ENCODE measurements at places on chromosomes 2 and 18. TPM values are rescaled to one million over a fixed set of nuclear protein-coding genes. Genes with fewer than 3 reads are reported as not detected.

DNA sequence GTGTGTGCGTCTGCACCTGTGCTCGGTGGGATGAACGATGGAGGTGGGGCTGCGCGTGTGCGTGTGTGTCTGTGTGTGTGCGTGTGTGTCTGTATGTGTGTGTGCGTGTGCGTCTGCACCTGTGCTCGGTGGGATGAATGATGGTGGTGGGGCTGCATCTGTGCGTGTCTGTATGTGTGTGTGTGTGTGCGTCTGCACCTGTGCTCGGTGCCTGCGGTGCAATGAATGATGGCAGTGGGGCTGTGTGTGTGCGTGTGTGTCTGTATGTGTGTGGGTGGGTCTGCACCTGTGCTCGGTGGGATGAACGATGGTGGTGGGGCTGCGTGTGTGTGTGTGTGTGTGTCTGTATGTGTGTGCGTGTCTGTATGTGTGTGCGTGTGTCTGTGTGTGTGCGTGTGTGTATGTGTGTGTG lies 48.5 kb upstream of the CTDP1 start:
- no peak for DNase-seq
- H3K27ac ChIP-seq = no peak overlapping the region
- H3K36me3 ChIP-seq = no peaks in the 10 kb centered on the region
- peaks cover 4% of the 10 kb centered on the region for H3K27me3 ChIP-seq
- no peak overlapping the region for H3K4me3 ChIP-seq
- H3K4me1 ChIP-seq = peaks cover 8% of the 10 kb centered on the region

GRCh38 chr2:71253476-71253875 lies 26.6 kb upstream of the PAIP2B start:
- no peak for DNase-seq
- H3K36me3 ChIP-seq = no peaks in the 10 kb centered on the region
- H3K4me3 ChIP-seq = no peak overlapping the region
- H3K27ac ChIP-seq = no peak overlapping the region
- H3K27me3 ChIP-seq = peaks cover 16% of the 10 kb centered on the region
- no peaks in the 10 kb centered on the region for H3K4me1 ChIP-seq

DNA sequence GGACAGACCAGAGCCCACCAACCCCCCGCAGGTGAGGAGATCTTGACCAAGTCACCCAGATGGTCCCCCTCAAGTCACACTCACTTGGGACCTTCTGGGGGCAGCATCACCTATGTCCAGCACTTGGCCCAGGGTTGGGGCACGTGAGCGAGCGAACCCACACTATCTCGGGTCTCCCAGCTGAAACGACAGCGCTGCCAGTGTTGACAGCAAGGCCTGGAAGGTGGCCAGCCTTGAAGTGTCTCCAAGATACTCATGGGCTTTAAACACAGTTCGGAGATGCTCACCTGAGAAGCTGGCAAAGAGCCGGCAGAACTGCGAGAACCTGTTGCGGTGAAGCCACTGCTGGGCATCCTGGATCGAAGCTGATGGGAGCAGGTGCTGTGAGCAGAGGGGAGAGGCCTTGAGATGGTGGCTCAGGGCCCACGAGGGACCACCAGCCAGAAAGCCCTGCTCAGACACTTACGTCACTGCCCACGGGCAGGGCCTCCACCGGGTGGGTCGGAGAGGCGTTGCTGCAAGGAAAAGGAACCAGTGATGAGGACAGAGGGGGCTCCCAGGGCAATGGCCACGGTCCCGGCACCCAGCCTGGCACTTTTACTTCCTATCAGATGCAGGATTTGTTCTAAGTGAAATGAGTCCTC lies 47.5 kb downstream of the TFCP2L1 start:
- H3K27ac ChIP-seq = no peak overlapping the region
- H3K27me3 ChIP-seq = no peaks in the 10 kb centered on the region
- no peaks in the 10 kb centered on the region for H3K4me1 ChIP-seq
- H3K36me3 ChIP-seq = no peaks in the 10 kb centered on the region
- no peak for DNase-seq
- H3K4me3 ChIP-seq = no peak overlapping the region

STPG4 gene
- total RNA-seq = 0.19 TPM

DUSP19 gene
- total RNA-seq = 1.8 TPM
